Stimulated activated CD4-positive, alpha-beta T cell treated with anti-CD3 and anti-CD28 coated beads, TNF-alpha, amount 100 ng/mL, for 1 hour (primary cell): ENCODE measurements at places on chromosomes 2 and 18.

DNA sequence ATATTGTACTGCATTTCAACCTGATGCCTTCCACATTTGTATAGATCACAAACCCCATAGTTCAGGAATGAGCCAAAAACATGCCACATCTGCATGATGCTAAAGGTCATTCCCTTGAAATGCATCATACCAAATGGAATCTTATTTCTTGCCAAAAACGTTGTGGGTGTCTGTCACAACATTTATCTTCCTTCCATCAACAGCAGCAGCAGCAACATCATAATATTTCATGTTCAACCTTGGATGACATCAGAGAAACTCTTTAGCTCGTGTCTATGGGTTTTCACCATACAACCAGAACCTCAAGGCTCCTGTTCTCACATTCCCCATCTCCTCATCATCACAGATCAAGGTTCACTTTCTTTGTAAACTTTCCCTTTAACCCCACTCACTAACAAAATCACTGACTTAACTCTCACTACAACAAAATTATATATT is 221.3 kb upstream of the CTAGE1 start:
- DNase-seq: no peak

DNA sequence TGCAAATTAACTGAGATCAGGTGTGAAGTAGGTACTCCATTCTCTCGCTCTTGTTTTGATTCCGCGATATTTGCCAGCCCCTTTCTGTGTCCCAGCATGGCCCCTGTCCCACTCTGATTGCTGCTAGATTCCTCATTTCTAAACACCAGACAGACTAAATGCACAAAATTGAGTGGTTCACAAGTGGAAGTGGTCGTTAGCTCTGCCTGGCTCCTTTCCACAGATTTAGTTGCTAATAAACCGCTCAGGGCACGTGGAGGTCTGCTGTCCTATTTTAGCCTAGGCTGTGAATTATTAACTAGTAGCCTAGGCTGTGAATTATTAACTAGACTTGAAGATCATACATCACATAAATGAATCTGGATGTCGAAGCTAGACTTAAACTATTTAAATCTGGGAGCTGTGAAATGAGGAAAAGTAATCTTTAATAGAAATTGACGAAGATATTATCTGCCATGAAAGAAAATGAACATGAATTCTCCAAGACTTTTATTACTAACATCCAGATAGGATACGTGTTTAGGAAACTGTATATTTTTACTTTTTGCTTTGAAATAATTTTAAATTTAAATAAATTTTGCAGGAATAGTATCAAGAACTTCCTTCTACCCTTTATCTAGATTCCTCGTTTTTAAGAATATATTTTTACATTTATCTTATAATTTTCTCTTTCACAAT is 3.7 kb downstream of the IL1RL2 start:
- no peak for DNase-seq

GRCh38 chr18:74289137-74289536 is 2.6 kb downstream of the CYB5A start:
- DNase-seq: no peak

- no peak for DNase-seq
These were observed 10.4 kb downstream of the TCF7L1 start for GRCh38 chr2:85143463-85144082.

GRCh38 chr2:217382794-217383193 is 522.9 kb upstream of the TNP1 start:
- no peak for DNase-seq

GRCh38 chr2:33730193-33730592 is 131.1 kb upstream of the FAM98A start:
- no peak for DNase-seq

GRCh38 chr2:201992960-201993359 is 40.7 kb upstream of the FZD7 start:
- DNase-seq: no peak

DNA sequence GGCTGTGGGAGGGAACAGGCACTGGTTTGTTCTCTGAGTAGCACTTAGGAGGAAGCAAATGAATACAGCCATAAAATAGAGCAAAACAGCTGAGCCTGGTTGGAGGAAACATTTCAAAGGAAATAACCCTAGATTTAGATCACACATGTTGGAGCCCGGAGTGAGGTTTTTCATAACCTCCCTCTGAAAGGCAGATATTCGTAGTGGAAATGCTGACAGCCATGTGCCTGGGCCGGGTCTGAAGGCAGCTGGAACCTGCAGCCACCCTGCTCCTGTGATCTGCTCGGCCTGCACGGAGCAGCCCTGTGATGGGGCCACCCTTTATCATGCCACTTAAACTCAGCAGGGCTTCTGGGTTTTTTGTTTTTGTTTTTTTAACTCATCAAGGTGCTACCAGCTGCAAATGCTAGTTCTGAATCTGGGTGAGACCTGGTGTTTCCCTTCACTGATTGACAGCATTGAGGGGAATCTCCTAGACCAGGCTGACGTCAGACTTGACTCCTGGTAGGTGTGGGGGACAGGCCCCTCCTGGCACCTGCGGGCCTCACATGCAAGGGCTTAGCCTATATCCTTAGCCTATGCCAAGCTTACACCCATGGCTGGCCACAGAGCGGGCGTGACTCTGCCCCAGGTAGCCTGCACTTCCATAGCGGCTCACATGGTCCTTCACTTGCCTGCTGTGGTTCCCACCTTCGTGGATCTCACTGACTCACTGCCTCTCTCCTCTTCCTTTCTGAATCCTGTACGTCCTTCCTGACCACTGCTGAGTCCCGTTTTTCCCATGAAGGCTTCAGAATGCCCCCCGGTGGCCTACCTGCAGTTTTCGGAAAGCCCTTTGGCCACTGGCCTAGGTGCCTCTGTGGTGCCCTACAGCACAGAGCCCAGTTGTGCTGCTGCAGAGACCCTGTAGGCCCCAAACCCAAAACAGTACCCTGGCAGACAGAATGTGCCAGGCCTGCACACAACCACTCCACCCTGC is 217.3 kb downstream of the SEPTIN10 start:
- DNase-seq: no peak

- no peak for DNase-seq
These were observed 98.8 kb downstream of the ZNF521 start for GRCh38 chr18:25253136-25253535.
